Stimulated activated CD4-positive, alpha-beta T cell treated with anti-CD3 and anti-CD28 coated beads, Interleukin-1b, Interleukin-23, amount 100 ng/mL, for 1 hour (primary cell): ENCODE measurements at places on chromosomes 3 and 15.

DNA sequence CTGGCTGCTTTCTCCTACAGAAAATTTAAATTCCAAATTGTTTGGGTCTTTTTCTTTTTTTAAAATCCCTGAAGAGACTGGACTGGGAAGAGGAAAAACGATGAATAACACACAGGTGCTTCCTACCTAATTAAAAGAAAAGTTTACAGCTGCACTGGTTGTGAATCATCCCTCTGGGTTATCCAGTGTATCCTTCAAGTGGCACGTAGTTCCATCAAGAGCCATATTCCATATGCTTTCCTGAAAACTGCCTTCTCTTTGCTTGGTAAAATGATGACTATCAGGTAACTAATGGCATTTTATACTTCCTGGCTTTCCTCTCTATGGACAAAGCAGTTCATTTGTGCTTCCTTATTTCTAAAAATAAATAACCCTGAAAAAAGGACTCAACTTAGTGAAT is 123.2 kb downstream of the MAGI1 start:
- no peak for DNase-seq

- no peak for DNase-seq
These were observed 33.0 kb upstream of the AMOTL2 start for GRCh38 chr3:134407239-134407625.

DNA sequence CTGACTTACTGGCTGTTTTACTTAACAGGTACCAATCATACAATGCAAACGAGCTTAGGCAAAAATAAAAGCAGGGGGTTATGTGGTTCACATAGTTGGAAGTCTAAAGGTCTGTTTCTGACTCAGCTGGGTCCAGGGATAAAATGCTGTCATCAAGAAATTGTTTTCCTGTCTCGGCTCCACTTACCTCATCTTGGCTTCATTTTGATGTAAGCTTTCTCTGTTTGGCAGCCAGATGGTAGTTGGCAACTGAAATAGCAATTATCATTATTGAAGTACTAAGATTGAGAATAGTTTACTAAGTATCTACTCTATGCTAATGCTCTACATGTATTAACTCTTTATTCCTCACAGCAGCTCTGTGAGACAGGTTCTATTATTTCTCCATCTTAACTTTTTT is 36.8 kb upstream of the CNTN3 start:
- no peak for DNase-seq

DNA sequence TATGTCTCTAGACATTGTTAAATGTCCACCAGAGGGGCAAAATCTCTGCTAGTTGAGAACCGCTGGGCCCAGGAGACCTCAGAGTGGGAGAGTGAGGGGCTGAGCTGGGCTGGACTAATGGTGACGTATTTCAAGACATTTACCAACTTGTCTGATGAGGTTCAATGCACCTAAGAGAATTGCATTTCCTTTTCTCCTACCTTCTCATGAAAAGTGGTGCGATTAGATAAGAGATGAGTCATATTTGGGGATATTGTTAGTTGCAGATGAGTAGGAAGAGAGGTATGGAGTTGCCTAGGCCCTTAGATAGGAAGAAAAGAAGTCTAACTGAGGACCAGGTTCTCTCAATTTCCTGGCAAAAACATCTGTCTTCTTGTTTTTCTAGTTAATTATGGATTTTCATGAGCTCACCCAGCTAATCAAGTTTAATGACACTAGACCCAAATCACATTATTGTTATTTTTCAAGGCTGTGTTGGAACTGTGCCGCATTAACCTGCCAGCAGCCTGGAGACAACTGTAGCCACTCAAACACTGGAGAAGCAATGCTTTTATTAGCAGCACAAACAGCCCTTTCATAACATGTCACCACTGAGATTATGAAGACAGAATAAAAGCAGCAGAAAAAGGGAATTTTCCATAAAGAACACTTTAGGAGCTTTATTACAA is 144.2 kb downstream of the PDCD6IP start:
- DNase-seq: no peak

GRCh38 chr3:111808439-111808838 is 50.6 kb upstream of the PHLDB2 start:
- DNase-seq: no peak
